ENCODE measurements at places on chromosomes 1 and 21. TPM values are rescaled to one million over a fixed set of nuclear protein-coding genes. Genes with fewer than 3 reads are reported as not detected.

LCE1C gene
- not detected for polyA plus RNA-seq

KRTAP12-2 gene
- polyA plus RNA-seq = not detected

DNAJC28 gene
- 0.30 TPM for polyA plus RNA-seq

KCNT2 gene
- not detected for polyA plus RNA-seq

GALE gene
- polyA plus RNA-seq = 8.6 TPM

NPHP4 gene
- polyA plus RNA-seq = 8.1 TPM

FNDC5 gene
- 2.1 TPM for polyA plus RNA-seq

SLAMF1 gene
- polyA plus RNA-seq = 20.7 TPM

GREM2 gene
- not detected for polyA plus RNA-seq

FMO1 gene
- 0.48 TPM for polyA plus RNA-seq

TCHH gene
- polyA plus RNA-seq = not detected

PSMG1 gene
- 8.6 TPM for polyA plus RNA-seq

MTR gene
- polyA plus RNA-seq = 13.6 TPM

LCK gene
- polyA plus RNA-seq = 35.2 TPM

TIE1 gene
- polyA plus RNA-seq = not detected
